IMR-90 (cell line): ENCODE measurements at places on chromosomes 4 and X. TPM values are rescaled to one million over a fixed set of nuclear protein-coding genes. Genes with fewer than 3 reads are reported as not detected.
A peak's percentile ranks its signal among the peaks of the same experiment; 100 is the strongest.

CFAP99 gene
- not detected in 2 replicates for total RNA-seq

YTHDC1 gene
- total RNA-seq, result 31.9 and 43.9 TPM in 2 replicates

COMMD8 gene
- 12.5 and 29.4 TPM in 2 replicates for total RNA-seq

VCX gene
- not detected in 2 replicates for total RNA-seq

DNA sequence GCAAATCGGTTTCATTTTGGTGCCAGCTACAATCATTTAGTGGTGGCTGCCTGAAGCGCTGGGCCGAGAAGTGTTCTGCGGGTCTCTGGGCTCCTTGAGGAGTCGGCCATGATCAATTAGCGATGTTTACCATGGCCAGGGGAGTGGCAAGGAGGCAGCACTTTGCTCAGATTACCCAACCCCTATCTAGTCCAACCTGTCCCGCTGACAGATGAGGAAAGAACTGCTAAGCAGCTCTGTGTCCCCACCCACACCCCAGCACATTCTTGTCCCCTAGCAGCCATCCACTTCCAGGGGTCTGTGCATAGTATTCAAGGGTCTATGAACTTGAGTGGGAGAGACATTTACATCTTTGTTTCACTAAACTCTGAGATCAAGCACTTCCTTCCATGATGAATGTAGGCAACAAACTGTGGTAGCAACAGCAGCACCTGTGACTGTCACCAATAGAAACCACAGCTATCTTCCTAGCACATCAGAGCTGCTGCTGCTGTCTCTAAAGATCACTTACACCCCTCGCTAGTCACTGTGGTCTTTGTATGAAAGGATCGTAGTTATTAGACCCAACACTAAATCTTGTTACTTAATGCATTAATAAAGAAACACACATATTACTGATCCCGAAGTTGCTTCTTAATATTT is 331.6 kb downstream of the BCOR start:
- no peak overlapping the region for H3K27ac ChIP-seq
- no peaks in the 10 kb centered on the region for H3K4me1 ChIP-seq
- H3K4me3 ChIP-seq, result no peak overlapping the region
- no peak for DNase-seq
- no peaks in the 10 kb centered on the region for H3K36me3 ChIP-seq
- H3K27me3 ChIP-seq, result peaks cover 7% of the 10 kb centered on the region; the same call in 1 of the 2 replicates

DNA sequence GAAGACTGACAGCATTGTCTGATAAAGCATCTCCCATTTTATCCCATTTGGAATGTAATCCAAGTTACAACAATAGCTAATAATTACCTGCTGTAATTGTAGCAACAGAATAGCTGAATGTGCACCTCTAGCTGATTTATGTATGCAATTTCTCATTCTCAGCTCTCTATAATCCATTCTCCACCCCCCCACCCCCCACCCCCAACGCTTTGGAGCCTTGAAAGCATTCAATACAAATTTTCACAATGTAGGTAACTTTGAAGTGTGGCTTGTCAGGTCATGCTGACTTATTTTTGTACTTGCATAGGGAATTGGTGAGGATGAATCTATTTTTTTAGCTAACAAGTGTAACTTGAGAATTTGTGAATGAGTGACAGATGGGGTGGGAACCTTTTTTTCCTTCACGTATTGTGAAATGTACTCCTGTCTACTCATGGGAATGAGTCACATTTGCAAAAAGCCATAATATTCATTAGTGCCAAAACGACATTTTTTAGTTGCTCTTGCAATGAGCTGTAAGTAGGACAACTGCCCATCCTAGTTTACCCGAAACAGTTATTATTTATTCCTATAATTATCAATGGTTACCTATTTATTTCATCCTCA is 159.3 kb downstream of the PALLD start:
- no peak overlapping the region for H3K4me3 ChIP-seq
- no peak overlapping the region for H3K27ac ChIP-seq
- H3K36me3 ChIP-seq, result no peaks in the 10 kb centered on the region
- peaks cover 5% of the 10 kb centered on the region for H3K4me1 ChIP-seq
- H3K27me3 ChIP-seq, result 0 out of 2 replicates have a peak, but pooled peaks cover 4% of the 10 kb centered on the region
- peak; percentile 94 for DNase-seq

GRCh38 chr4:7801001-7801400 is 138.7 kb downstream of the AFAP1 start:
- DNase-seq, result no peak
- no peak overlapping the region for H3K4me3 ChIP-seq
- H3K4me1 ChIP-seq, result peaks cover 15% of the 10 kb centered on the region
- peaks cover 50% of the 10 kb centered on the region for H3K36me3 ChIP-seq
- no peak overlapping the region for H3K27ac ChIP-seq

DNA sequence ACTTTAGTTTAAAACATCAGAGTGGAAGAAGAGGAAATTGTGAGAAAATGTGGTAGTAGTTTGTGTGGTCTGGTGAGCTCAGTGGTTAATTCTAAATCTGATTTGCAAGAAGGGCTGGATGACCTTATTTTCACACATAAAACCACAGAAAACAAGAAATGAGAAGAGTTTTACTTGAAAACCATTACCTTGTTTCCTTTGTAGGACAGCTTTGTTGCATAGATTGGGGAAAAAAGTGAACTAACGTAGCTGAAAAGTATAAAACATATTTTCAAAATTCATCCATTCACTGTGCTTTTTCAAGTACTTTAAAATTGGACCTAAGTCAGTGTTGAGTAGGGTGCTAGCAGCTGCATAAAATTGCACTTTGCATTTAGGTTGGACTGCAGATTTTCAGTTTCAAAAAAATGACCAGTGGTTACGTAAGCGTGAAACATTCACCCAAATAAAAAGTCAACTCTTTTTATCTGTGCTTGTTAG is 211.3 kb downstream of the ARHGAP10 start:
- no peak for DNase-seq
- H3K36me3 ChIP-seq, result peaks cover 15% of the 10 kb centered on the region
- no peak overlapping the region for H3K27ac ChIP-seq
- H3K4me1 ChIP-seq, result peaks cover 6% of the 10 kb centered on the region
- no peaks in the 10 kb centered on the region for H3K27me3 ChIP-seq
- no peak overlapping the region for H3K4me3 ChIP-seq

DNA sequence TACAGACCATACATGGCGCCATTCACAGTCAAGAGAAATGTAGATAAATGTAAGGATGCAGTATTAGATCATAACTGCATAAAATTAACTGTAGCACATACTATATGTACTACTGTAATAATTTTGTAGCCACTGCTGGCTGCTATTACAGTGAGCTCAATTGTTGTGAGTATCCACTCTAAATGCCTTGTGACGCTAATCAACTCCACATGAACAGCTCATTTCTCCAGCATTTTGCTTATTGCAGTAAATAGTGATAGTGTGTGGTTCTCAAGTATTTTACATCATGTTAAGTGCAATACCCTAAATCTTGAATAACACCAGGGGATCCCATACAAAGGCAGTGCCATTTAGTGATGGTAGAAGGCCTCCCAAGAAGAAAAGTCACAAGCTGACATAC is 21.2 kb downstream of the FGFBP1 start:
- no peak overlapping the region for H3K27ac ChIP-seq
- DNase-seq, result no peak
- peaks cover 16% of the 10 kb centered on the region for H3K4me1 ChIP-seq
- H3K27me3 ChIP-seq, result no peaks in the 10 kb centered on the region
- no peak overlapping the region for H3K4me3 ChIP-seq
- no peaks in the 10 kb centered on the region for H3K36me3 ChIP-seq

GRCh38 chr4:76694056-76694455 is 203.9 kb downstream of the SOWAHB start:
- no peak overlapping the region for H3K27ac ChIP-seq
- H3K4me3 ChIP-seq, result no peak overlapping the region
- H3K27me3 ChIP-seq, result no peaks in the 10 kb centered on the region

- DNase-seq, result peak; percentile 13
- H3K4me3 ChIP-seq, result no peak overlapping the region
- H3K36me3 ChIP-seq, result no peaks in the 10 kb centered on the region
Measured at GRCh38 chr4:177479063-177479462, 36.8 kb upstream of the AGA start.

DNA sequence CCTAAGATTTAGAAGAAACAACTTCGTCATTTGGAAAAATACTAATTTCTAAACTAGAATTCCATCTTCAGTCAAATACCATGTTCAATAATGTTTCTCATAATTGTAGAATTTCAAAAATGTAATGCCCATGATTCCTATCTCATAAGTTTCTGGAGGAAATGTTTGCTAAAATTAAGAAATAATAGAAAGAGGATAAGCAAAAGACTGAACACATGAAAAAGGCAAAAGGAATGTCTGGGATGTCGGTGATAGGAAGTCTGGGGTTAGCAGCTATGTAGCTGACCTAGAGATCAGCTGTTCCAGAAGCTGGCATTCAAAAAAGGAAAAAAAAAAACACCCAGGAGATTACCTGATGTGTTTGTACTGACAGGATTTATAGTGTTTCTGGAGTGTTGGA is 18.9 kb upstream of the PCDH10 start:
- H3K36me3 ChIP-seq, result no peaks in the 10 kb centered on the region
- H3K4me3 ChIP-seq, result no peak overlapping the region
- no peaks in the 10 kb centered on the region for H3K4me1 ChIP-seq
- H3K27ac ChIP-seq, result no peak overlapping the region
- no peaks in the 10 kb centered on the region for H3K27me3 ChIP-seq
- no peak for DNase-seq

DNA sequence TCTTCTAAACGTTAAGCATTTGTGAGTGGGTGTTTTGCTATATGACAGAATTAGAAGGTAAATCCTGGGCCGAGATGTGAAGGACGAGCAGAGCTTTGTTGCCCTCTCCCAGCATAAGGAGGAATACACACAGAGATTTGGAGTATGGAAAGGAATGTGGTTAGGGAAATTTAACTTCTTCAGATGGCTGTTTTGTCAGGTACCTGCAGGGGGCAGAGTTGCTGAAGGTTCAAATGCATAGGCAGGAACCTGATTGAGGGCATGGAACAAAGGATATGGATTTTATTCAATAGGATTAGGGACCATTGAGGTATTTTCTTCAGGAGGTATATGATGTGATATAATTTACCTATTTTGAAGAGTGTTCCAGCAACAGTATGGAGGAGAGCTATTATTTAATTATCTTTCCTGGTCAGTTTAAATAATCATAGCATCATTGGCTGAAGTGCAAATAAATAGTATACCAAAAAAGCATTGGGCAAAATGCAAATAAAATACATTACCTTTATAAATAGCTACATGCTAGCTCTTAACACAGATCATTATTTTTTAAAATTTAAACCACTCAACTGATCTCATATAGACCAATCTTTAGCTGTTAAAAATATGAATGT is 143.6 kb downstream of the SLIT2 start:
- no peak overlapping the region for H3K27ac ChIP-seq
- H3K4me1 ChIP-seq, result no peaks in the 10 kb centered on the region
- DNase-seq, result peak; percentile 15
- H3K36me3 ChIP-seq, result no peaks in the 10 kb centered on the region

DNA sequence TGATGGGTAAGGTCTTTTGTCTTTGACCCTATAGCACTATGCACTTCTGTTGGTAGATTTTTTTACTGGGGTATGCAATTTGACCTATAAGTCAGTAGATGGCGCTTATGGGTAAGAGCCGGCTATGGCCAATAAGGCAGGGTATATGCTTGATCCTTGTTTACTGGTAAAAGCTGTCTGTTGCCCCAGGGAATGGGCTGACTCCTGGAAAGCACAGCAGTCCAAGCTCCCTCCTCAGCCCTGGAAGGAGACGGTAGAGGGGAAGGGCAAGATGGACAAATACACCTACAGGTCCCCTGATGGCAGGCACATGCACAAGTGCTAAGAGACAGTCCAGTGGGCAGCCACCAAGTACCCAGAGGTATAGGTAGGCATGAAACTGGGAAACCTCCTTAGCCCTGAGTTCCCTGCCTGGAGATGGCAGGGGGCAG is 63.7 kb downstream of the ADAMTS3 start:
- H3K27me3 ChIP-seq, result no peaks in the 10 kb centered on the region; the same call in 1 of the 2 replicates
- H3K36me3 ChIP-seq, result no peaks in the 10 kb centered on the region
- no peak overlapping the region for H3K4me3 ChIP-seq
- H3K4me1 ChIP-seq, result no peaks in the 10 kb centered on the region
- DNase-seq, result peak; percentile 58

- no peak for DNase-seq
- H3K27ac ChIP-seq, result no peak overlapping the region
- no peaks in the 10 kb centered on the region for H3K36me3 ChIP-seq
- H3K4me3 ChIP-seq, result no peak overlapping the region
- H3K27me3 ChIP-seq, result no peaks in the 10 kb centered on the region
- peaks cover 9% of the 10 kb centered on the region for H3K4me1 ChIP-seq
Measured at GRCh38 chr4:143282211-143282707, 54.4 kb upstream of the GAB1 start.

- H3K36me3 ChIP-seq, result no peaks in the 10 kb centered on the region
- no peak overlapping the region for H3K27ac ChIP-seq
- no peaks in the 10 kb centered on the region for H3K27me3 ChIP-seq
- H3K4me1 ChIP-seq, result no peaks in the 10 kb centered on the region
- DNase-seq, result no peak
Measured at GRCh38 chr4:115657991-115658650, 544.7 kb upstream of the NDST4 start.

DNA sequence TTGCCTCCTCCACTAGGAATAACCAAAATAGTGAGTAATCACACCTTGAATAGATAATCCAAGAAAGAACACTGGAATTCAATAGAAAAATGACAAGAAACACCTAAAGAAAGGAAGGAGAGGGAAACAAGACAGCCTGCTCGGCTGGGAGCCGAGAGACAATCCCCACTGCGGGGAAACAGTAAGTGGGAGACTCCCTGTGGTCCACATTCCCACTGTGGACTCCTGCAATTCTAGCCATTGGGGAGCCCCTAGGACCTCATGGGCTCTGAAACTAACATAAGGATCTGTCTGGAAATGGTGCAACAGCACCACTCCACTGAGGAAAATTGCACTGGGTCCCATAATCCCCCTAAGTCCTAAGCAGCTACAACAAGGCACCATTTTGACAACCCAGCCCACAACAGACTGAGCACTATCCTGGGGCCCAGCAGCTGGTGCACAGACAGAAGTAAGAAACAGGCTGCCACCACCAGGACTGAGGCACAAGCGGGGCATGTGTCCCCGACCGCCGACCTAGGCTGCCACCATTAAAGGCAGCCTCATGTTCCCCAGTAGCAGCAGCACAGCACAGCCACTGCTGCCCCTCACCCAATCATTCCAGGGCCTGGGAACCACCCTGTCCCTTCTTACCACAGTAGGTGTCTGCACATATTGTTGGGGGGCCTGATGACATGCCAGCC is 14.2 kb downstream of the LRBA start:
- H3K36me3 ChIP-seq, result no peaks in the 10 kb centered on the region
- no peak overlapping the region for H3K27ac ChIP-seq
- H3K27me3 ChIP-seq, result no peaks in the 10 kb centered on the region
- no peaks in the 10 kb centered on the region for H3K4me1 ChIP-seq
- H3K4me3 ChIP-seq, result no peak overlapping the region
- DNase-seq, result no peak
